Stimulated activated CD4-positive, alpha-beta T cell treated with anti-CD3 and anti-CD28 coated beads, TNF-alpha, amount 100 ng/mL, for 24 hours (primary cell): ENCODE measurements at places on chromosomes 7 and 10.

GRCh38 chr7:103637726-103638125 lies 191.7 kb upstream of the SLC26A5 start:
- no peak for DNase-seq

DNA sequence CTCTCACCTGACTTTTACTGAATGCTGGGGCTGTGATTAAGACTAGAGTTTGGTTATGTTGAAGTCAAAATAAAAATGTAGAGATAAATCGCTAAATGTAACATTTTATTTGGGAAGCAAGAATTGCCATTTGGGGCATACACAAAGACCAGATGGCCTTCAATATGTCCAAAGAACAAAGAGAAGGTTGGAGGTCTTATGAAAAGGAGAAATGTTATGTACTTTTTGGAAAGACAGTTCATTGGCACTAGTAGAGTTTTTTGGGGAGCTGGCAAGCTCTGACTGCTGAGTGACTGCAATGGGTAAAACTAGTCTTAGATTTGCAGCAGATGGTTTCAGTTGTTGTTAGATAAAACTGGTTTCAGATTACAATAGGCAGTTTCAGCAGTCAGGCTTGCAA lies 35.6 kb upstream of the GALNT17 start:
- DNase-seq: no peak

DNA sequence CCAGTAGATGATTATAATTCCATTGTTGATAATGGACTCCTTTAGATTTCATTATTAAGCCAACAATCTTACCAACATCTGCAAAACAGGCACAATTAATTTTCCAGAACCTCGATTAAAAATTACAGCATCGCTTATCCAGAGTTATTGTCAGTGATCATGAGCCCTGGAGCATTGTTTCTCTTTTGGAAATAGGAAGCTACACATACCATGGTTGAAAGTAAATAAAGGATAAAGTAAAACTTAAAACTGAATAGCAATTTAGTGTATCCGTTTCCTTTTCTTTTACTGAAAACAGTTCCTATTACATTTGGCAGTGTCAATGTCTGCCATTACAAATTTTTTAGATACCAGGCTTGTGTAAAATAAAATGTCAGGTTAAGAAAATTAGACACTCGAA lies 9.9 kb upstream of the HOXA2 start:
- DNase-seq: no peak

DNA sequence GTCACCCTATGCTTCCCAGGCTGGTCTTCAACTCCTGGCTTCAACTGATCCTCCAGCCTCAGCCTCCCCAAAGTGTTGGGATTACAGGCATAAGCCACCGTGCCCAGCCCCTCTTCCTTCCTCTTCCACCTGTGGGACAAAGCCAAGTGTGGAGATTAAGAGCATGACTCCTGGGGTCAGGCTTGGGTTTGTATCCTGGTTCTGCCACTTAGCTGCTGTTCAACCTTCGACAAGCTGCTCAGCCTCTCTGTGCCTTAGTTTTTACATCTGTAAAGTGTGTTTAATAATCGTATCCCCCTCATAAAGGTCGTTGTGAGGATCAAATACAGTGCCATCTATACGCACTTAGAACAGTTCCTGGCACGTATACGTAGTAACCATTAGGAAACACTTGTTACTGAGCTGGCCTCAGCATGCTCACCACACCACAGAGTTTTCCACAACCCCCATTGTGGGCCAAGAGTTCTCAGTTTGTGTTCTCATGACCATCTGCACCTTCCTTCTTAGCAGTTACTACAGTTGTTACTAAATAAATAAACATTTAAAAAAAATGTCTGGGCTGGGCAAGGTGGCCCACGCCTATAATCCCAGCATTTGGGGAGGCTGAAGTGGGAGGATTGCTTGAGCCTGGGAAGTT lies 140.5 kb upstream of the BTBD16 start:
- no peak for DNase-seq

GRCh38 chr7:111011520-111011919 lies 79.4 kb upstream of the LRRN3 start:
- DNase-seq: no peak

DNA sequence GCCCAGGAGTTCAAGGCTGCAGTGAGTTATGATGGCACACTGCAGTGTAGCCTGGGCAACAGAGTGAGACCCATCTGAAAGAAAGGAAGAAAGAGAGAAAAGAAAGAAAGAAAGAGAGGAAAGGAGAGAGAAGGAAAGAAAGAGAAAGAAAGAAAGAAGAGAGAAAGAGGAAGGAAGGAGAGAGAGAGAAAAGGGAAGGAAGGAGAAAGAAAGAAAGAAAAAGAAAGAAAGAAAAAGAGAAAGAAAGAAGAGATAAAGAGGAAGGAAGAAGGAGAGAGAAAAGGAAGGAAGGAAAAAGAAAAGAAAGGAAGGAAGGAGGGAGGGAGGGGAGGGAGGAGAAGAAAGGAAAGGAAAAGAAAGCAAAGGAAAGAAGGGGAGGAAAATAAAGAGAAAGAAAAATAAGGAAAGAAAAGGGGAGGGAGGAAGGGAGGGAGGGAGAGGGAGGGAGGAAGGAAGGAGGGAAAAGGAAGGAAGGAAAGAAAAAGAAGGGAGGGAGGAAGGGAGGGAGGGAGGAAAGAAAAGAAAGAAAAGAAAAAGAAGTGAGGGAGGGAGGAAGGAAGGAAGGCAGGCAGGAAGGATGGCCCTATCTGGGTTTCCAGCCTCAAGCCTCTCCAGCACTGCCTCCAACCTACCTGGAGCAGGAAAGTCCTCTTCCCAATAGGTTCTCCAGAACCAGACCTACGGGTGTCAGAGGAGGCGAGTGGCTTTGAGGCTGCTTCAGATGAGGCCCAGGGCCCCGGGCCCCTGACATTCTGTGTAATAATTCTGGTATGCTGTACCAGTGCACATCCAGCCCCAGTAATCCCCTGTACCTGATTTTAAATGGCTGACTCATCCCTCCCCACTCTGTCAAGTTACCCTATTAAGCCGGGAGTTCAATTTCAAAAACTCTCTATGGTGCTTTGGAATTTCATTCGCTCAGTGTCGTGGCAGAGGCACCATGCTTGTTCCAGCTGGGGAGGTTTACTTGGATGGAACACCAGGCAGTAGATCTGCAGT lies 6.8 kb upstream of the PARD3 start:
- DNase-seq: no peak

GRCh38 chr10:6601246-6601805 lies 21.2 kb upstream of the PRKCQ start:
- no peak for DNase-seq

DNA sequence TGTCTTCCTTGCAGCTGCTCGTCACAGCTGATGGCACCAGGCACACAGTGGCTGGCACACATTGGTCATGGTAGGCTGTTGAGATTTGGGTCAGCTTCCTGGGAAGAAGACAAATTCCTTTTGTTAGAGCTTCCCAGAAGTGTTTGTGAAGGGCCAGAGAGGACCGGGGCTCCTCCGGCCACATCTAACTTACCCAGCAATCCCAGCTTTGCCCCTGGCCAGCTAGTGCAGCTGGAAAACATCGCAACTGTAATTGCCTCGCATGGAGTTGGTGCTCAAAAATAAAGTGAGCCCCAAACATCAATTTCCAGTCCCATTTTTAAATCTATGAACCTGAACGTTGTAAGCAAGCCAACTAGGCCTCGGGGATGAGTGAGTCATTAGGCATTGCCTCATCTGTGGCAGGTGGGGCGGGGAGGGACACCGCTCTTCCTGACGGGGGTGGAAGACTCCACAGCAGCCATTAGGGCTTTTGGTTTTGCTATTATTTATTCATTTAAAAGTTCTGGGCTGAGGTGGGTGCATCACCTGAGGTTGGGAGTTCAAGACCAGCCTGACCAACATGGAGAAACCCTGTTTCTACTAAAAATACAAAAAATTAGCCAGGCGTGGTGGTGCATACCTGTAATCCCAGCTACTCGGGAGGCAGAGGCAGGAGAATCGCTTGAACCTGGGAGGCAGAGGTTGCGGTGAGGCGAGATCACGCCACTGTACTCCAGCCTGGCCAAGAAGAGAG lies 12.4 kb downstream of the CPA5 start:
- peak; percentile 18 for DNase-seq

DNA sequence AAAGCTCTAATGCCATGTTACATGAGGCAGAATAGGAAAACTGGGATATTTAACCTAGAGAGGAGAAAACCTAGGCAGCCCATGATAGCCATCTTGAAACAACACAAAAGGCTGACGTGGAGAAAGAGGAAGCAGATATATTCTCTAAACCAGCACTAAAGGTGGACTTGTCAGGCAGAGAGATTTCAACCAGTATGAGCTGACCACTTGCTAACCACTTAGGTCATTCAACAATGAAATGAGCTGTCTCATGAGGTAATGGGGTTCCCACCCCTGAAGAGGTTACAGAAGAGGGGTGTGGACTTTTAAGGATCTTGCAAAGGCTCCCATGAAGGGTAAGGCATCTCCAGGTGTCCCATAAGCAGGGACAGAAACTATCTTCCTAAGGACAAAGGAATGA lies 26.8 kb upstream of the EGR2 start:
- no peak for DNase-seq
